GM04503 (cell line): ENCODE measurements at places on chromosomes 6 and 20.

GRCh38 chr6:3165631-3166534 is 8.5 kb upstream of the TUBB2A start:
- peak; percentile 21 for DNase-seq

DNA sequence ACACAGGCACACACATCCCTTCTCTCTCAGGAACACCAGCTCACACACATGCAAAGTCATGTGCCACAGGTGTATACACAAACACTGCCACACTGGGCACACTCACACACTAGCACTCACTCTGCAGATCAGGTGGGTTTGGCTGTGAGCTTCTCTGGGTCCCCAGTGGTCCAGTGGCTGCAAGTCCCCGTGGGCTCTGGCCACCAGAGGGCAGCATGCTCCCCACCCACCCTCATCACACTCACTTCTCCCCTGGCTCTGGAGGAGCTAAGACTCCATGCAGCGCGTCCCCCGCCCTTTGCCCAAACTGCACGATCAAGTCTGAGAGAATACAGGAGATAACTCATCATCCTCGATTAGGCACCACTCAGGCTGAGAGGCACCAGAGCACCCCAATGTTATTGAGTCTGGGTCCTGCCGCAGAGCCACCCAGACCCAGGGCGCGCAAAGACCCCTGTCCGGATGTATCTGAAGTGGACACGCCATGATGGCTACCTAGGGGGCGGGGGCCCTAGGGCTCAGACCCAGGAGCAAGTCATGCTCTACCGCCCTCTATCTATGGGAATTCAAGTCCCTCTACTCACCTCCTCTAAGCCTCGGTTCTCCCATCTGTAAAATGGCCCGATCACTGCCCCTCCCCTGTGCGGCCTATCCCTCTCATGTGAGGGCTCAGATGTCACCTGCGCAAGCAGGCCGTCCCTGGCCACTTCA is 90.5 kb downstream of the GRM4 start:
- DNase-seq, result no peak

GRCh38 chr6:19368511-19368910 is 468.7 kb upstream of the ID4 start:
- DNase-seq, result peak; percentile 12

DNA sequence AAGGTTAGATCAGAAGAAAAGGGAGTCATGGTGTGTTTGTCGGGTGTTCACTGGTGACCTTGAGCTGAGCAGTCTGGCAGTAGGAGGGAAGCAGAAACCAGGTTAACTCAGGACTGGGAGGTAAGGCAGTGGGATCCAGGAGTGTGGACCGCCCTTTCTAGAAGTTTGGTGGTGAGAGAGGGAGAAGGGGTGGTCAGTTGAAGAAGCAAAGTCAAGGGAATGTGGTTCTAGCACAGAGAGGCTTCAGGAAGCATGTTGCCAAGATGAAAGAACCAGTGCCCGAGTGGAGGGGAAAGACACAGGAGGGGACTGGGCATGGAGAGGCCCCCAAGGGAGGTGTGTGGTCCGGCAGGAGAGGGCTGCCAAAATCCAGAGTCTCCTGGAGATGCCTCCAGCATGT is 3.6 kb downstream of the MAPK13 start:
- DNase-seq, result no peak

DNA sequence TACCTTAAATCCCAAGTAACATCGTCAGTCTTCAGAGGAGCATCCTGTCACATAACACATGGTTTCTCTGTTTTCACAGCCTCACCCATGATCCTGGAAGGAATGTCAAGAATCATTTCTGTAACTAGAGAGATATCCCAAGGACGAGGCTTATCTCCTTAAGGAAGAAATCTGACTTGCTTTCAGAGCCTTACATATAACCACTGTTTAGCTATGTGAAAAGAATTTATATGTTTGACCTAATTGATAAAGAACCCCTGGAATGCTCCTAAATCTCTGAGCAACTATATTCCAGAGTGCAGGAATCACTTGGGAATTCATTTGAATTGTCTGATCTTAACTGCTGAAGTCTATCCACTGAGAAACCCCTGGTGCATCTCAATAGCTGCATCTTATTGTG is 243.1 kb downstream of the ALDH8A1 start:
- DNase-seq, result no peak

DNA sequence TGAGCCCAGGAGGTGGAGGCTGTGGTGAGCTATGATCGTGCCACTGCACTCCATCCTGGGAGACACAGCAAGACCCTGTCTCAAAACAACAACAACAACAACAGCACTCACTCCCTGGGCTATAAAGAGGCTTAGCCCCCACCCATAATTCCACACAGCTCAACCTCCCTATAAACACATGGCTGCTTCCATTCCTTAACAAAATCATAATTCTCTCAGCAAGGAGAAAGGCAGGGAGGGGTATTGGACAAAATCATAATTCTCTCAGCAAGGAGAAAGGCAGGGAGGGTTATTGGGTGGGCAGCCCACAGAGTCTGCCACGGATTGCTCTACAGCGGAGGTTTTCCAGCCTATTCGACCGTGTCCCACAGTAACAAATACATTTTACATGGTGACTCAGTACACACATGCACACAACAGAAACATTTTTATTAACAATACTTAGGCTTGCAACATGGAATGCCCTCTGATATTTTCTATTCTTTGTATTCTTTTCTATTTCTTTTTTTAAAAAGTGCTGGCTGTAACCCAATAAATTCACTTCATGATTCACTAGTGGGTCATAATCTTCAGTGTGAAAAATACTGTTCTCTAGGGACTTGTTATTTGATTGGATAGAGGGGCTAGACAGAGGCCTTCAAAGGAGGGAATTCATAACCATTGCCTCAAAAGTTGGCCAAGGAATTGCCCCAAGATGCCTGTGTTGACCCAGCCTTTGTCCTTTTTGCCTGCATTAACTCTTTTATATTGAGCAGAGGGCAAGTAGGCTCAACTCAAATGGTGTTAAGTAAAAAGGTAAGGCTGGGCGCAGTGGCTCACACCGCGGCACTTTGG is 50.6 kb upstream of the ZMYND8 start:
- DNase-seq, result no peak

DNA sequence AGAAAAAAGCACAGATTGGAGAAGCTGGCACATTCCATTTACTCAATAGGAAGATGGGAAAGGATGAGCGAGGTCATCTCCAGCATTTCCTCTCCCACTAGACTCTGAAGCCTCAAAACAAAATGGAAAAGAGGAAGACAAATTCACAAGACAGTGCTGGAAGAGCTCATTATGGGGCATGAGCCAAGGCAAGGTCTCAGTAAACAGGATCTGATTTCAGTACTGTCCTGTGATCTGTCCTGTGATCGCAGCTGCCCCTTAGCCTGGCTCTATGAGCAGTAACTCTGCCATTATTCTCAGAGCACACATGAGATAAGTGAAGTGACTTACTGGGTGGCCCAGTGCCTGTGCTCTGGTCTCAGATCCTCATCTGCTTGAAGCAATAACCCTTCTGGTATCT is 68.1 kb upstream of the SLC4A11 start:
- no peak for DNase-seq
